Lung microvascular endothelial cell (primary cell): ENCODE measurements at places on chromosomes 3 and 15.

GRCh38 chr3:97990624-97991292 is 18.5 kb upstream of the RIOX2 start:
- no peak for DNase-seq

- DNase-seq: peak; percentile 60
Measured at GRCh38 chr15:83205725-83206324, 1.8 kb downstream of the HDGFL3 start.

DNA sequence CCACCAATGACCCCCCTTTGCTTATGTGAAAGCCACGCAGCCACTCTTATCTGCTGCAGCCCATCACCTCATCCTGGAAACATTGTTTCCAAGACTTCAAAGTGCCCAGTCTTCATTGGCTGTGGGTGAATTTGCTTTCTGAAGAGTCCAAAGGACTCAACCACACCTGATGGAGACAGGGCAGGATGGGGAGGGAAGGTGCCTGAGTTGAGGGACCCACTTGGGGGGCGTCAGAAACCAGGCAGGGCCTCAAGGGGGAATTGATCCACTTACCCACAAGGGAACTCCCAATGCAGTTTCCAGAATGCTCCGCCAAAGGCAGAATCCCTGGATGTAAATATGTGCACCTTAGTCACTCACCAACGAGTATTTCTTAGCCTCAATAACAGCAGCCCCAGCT is 147.9 kb upstream of the ATP2B2 start:
- no peak for DNase-seq

- DNase-seq: no peak
Measured at GRCh38 chr15:64466408-64467141, 6.2 kb downstream of the ZNF609 start.

DNA sequence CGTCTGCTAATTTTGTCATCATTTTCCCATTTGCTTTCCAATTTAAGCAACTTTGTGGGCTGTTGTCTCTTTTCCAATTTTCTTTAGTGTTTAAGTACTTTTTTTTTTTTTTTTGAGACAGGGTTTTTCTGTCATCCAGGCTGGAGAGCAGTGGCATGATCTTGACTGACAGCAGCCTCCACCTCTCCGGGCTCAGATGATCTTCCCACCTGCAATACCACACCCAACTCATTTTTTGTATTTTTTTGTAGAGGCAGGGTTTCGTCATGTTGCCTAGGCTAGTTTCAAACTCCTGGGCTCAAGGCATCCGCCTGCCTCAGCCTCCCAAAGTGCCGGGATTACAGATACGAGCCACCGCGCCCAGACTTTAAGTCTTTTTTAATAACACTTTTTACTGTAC is 26.2 kb upstream of the EIF4A2 start:
- DNase-seq: no peak

- no peak for DNase-seq
Measured at GRCh38 chr3:73030073-73030597, 31.3 kb upstream of the EBLN2 start.

DNA sequence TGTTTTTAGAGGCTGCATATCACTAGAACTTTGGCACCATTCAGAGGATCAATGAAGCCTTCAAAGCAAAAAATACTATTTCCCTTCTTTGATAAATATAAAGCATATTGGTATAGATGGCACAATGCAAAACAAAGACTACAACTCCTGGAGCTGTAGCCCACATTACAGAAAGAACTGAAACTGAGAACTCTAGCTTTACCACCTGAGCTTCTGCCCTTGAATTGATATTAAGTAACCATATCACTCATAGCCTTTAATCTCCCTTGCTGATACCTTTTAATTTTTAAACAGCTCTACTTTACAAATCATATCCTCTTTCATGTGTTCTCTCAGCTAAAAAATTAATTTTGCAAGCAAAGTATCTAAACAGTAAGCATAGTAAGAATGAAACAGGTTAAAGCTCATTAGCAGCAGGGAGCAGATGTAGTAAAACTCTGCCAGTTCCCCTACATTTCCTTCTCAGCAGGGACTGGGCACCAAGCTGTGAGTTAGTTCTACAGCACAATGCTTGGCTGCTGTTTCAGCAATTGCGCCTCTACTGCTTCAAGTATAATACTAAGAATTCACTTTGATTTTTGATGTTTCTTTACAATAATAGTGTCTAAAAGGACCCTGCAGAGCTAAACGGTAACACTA is 97.9 kb upstream of the NANOGP8 start:
- no peak for DNase-seq

- peak; percentile 23 for DNase-seq
Measured at GRCh38 chr3:29527246-29527645, 246.4 kb downstream of the RBMS3 start.

- no peak for DNase-seq
Measured at GRCh38 chr3:43183456-43183855, 77.6 kb upstream of the POMGNT2 start.

DNA sequence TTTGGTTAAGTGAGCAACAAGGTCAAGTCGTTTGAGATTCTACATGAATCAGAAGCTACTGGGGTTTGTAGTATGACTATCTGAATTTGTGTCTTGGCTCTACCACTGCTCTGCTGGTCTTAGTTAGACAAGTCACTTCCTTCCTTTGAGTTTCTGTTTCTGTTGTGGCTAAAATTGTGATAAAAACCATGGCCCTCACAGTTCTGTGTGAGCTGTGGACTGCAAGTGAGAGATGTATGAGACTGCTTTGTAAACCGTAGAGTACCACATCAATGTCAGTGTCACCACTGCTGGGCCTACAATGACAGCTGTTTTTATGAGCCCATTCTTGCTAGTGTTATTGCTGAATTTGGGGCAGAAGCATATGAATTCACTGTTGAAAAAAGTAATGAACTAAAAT is 32.7 kb downstream of the RARB start:
- peak; percentile 83 for DNase-seq

DNA sequence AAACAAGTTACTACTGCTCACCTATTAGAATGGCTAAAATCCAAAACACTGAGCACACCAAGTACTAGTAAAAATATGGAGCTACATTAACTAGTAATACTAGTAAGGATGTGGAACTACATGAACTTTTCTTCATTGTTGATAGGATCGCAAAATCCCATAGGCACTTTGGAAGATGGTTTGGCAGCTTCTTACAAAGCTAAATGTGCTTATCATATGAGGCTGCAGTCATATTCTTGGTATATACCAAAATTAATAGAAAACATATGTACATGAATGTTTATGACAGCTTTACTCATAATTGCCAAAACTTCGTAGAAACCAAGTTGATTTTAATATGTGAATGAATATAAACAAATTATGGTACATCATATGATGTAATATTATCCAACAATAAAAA is 366.8 kb upstream of the KCNMB2 start:
- no peak for DNase-seq

GRCh38 chr15:25693321-25694238 is 169.5 kb downstream of the ATP10A start:
- no peak for DNase-seq

DNA sequence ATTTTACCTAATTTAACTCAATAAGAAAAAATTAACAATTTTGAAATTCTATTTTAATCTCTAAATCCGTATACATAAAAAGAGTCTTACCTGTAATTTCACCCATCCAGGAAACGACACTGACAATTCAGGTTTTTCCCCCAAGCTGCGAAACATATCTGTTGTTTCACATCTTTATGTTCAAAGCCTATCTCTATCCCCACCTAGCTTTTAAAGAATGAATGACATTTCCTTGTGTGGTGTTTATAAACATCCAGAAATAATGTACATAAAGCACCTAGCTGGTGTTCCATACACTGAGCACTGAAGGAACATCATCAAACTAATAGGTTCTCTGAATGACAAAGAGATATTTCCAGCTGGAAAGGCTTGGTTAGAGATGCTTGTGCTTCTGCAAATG is 867.8 kb downstream of the SQOR start:
- no peak for DNase-seq

DNA sequence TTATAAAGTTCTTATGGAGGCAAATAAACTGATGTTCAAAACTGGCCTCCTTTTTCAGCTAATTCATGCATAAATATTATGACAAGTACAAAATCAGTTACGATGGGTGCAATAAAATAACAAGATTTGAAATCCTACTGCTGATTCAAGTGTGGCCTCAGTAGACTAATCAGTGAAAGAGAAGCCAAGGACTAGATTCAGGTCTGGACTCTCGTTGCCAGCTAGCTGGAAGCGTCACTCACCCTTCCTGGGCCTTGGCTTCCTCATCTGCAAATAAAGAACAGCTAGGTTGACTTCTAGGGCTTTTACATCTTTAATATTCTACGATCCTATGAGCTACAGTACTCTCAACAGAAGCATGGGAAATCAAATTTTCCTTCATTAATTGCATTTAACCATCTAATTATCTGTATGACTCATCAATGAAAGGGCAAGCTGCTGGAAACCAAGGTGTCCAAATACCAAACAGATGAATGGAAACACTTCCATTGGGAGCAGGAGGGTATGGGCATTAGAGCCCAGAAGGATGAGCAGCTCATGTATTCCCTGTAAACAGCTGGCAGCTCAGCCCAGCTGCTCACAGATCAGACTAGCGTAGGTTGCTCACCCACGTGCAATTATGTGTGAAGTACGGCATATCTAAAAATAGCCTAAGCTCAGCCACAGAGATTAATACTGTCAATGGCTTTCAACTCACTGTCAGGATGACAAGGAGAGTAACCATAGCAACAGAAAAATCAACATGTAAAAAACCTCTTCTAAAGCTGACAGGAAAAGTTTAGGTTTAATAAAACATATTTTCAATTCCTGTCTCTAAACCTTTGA is 294.8 kb downstream of the PLCL2 start:
- peak; percentile 39 for DNase-seq

GRCh38 chr3:166721466-166721865 is 658.6 kb downstream of the ZBBX start:
- no peak for DNase-seq

GRCh38 chr3:66567077-66567476 is 66.3 kb upstream of the LRIG1 start:
- no peak for DNase-seq

DNA sequence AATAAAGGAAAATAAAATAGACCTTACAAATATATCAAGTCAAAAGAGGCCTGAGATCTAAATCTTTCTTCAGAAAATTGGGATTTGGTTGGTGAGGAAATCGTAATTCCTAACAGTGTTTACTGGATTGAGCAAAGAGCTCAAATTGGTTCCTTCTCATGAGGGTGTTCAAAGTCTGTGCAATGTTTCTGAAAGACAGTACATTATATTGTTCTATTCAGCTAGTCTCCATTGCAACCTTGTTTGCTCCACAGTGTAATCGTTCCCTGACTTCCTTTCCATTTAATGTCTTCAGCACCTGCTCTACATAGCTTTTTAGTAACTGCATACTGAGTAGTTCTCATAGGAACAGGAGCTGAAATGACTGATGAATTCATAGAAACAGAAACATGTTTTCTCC is 326.8 kb downstream of the SUCLG2 start:
- DNase-seq: no peak

DNA sequence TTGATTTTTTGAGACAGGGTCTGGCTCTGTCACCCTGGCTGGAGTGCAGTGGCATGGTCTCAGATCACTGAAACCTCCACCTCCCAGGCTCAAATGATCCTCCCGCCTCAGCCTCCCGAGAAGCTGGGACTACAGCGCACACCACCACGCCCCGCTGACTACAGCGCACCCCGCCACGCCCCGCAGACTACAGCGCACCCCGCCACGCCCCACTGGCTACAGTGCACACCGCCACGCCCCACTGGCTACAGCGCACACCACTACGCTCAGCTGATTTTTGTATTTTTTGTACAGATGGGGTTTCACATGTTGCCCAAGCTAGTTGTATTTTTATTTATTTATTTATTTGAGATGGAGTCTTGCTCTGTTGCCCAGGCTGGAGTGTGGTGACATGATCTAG is 35.6 kb downstream of the SLC51A start:
- no peak for DNase-seq

- DNase-seq: peak; percentile 33
Measured at GRCh38 chr15:73688455-73688854, 4.3 kb downstream of the CD276 start.

DNA sequence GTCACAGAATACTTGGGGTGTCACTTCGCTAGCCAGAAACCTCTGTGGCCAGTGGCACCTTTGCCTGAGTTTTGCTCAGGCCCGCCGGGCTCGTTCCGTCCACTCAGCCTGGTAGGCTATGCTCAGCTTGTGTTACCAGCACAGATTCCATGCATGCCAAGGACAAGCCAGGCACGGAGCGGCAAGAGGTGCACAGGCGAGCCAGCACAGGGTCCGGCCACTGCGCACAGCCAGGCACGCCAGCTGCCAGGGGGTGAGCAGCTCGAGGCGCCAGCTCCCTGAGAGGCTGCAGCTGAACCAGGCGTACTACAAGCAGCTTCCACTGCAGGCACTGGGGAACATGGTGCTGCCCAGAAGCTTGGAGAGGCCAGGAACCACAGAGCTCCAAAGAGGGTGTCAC is 14.7 kb downstream of the PCYT1A start:
- no peak for DNase-seq
